SK-N-SH (cell line): ENCODE measurements at places on chromosomes 5 and 9.

DNA sequence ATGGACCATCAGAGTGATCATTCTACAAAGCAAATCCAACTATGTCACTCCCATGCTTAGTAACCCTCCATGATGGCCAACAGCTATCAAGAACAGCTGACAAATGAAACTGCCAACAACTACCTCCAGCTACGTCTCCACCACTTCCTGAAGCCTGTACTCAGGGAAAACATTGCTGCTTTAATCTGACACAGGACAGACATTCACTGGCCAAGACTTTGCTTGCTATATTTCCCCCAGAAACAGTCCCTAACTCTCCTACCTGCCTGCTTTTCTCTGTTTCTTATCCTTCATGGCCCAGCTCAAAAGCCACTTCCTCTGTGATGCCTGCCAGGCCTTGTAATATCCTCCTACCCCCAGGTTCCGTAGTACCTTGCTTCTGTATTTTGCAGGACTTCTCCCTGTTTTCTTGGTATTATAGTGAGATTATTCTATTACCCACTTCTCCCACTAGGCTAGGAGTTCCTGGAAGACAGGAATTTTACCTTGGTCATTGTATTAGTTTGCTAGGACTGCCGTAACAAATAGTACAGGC lies 14.7 kb upstream of the RAB14 start:
- no peak for DNase-seq

DNA sequence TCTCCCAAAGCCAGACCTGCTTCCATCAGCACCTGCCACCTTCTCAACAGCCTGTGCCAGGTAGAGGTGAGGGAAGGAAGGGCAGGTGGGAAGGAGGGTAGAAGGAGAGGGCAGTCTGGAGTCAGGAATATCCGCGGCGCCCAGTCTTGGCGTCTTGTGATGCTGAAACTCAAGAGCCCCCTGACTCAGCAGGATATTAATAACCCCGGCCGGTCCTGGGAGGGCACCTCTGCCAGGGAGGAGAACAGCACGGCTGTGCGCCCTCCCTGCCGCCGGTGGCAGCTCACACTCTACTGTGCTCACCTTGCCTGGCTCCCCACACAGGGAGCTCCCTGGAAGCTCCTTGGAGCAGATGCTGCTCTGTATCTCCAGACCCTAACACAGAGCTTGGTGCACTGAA lies 11.6 kb upstream of the NTNG2 start:
- DNase-seq = no peak

GRCh38 chr5:14415698-14416074 lies 165.9 kb upstream of the OTULINL start:
- no peak for DNase-seq

GRCh38 chr5:140590861-140591260 lies 26.2 kb downstream of the SLC35A4 start:
- DNase-seq = no peak
